ENCODE measurements at places on chromosomes 12 and 14. TPM values are rescaled to one million over a fixed set of nuclear protein-coding genes. Genes with fewer than 3 reads are reported as not detected.

The GLIPR1L1 gene
- not detected for total RNA-seq

The TMEM229B gene
- 1.1 TPM for total RNA-seq

DNA sequence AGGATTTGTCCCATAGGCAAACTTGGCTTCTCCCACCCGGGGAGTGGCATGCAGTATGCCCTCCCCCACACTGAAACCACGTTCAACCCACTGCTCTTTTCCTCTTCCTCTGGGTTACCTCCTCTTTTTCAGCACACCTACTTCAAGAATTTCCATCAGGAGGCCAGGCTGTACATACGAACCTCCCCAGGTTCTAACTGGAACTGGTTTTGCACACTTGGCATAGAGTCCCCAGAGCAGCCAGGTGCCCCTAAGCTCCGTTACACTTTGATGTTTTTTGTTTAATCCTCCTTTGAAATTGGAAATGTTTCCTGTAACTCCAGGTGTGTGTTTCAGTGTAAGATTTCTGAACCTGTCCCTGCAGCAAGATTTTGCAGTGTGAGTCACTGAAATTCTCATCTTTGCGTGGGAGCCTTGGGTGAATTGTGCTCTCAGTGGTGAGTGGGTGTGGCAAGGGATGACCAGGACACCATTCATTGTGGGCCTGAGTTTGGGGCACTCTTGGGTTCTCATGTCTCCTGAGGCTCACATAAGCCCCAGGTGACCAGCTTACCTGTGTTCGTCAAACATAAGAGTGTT is 18.2 kb downstream of the CD9 start:
- peaks cover 13% of the 10 kb centered on the region for H3K4me1 ChIP-seq
- peaks cover 4% of the 10 kb centered on the region for H3K27me3 ChIP-seq
- DNase-seq, result no peak
- H3K4me3 ChIP-seq, result no peak overlapping the region

GRCh38 chr12:94109160-94109559 is 39.2 kb upstream of the PLXNC1 start:
- no peaks in the 10 kb centered on the region for H3K27me3 ChIP-seq
- peak; percentile 76 for DNase-seq
- H3K4me3 ChIP-seq, result no peak overlapping the region

The ATP2A2 gene
- total RNA-seq, result 144 TPM

DNA sequence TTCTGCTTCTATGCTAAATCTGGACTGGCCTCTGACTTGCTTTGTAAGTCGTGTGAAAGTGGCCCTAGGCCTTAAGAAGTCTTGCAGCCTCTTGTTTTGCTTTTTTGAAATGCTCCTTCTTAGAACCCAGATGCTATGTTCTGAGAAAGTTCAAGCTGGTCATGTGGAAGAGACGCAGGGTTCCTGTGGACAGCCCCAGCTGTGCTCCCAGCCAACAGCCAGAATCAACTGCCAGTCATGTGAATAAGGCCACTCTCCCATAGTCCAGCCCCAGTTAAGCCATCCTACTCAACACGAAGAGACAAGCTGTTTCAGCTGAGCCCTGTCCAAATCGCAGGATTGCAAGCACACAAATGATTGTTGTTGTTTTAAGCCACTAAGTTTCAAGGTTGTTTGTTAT is 37.3 kb upstream of the TBPL2 start:
- H3K4me1 ChIP-seq, result no peaks in the 10 kb centered on the region
- no peak overlapping the region for H3K27ac ChIP-seq
- DNase-seq, result no peak

The STAB2 gene
- total RNA-seq, result not detected

GRCh38 chr12:22684140-22685118 is 59.5 kb downstream of the ETNK1 start:
- H3K27me3 ChIP-seq, result no peaks in the 10 kb centered on the region
- H3K4me1 ChIP-seq, result peaks cover 15% of the 10 kb centered on the region
- H3K4me3 ChIP-seq, result no peak overlapping the region
- DNase-seq, result no peak
- H3K36me3 ChIP-seq, result peaks cover 21% of the 10 kb centered on the region

The NR4A1 gene
- total RNA-seq, result 64.2 TPM

DNA sequence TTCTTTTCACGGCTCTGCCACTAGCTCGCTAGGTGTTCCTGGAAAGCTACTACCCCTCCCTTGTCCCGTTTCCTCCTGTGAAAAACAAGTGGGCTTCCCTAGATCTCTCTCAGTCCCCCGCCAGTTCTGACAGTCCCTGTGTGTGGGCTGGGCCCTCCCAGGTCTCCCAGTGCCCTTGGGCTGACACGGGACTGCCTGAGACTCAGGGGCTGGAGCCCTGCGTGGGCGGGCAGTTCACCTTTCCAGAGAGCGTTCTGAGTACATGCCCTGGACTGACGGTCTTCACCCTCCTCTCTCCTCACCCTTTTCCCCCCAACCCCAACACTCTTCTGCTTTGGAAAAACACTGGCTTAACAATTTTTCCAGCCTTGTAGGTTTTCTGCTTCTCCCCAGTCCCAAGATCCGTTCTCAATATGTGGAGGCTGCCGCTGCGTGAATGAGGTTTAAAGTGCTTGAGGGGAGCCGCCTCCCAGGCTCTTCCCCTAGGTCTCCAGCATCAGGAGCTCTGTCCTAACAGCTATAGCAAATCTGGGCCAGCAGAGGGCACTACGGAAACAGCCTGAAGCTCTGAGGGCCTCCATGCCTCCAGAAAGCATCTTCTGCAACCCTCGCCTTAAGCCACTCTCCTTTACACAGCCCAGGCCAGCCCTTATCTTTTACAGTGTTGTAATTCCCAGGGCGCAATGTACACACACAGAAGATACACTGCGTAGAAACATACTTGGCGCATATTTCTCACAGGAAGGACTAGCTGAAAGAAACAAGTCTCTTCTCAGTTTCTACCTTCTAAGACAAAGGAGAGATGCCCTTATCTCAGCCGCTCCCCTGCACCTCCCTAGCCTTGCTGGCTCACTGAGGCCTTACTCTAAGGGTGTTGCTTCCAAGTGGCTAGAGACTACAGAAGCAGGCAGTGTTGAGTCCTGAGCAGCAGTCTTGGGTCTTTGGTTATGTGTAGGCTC is 10.4 kb upstream of the DCD start:
- H3K4me1 ChIP-seq, result no peaks in the 10 kb centered on the region
- DNase-seq, result peak; percentile 64
- H3K36me3 ChIP-seq, result no peaks in the 10 kb centered on the region
- peaks cover 8% of the 10 kb centered on the region for H3K27me3 ChIP-seq

GRCh38 chr12:5254703-5255102 is 177.2 kb upstream of the NTF3 start:
- H3K36me3 ChIP-seq, result no peaks in the 10 kb centered on the region
- no peak for DNase-seq
- no peak overlapping the region for H3K27ac ChIP-seq
- H3K27me3 ChIP-seq, result peaks cover 6% of the 10 kb centered on the region
- H3K4me1 ChIP-seq, result no peaks in the 10 kb centered on the region

DNA sequence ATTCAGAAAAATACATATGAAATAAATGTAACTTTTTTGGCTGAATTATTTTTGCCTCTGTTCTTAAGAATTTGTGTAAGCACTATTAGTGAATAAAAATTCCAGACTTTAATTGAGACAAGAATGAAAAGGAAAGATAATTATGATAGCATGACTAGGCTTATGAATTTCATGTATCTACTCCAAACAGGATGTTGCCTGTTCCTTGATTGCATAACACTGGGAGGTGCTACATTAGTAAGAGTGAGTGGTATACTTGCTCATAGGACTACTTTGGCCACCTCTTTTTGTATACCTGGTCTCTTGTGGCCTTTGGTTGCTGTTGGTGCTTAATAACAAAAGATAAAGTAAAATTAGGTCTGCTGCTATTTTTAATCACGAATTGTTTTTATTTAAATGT is 112.8 kb downstream of the NAV3 start:
- H3K27me3 ChIP-seq, result no peaks in the 10 kb centered on the region
- no peak overlapping the region for H3K4me3 ChIP-seq
- H3K36me3 ChIP-seq, result no peaks in the 10 kb centered on the region
- H3K27ac ChIP-seq, result no peak overlapping the region
- DNase-seq, result no peak

- no peak overlapping the region for H3K27ac ChIP-seq
- no peak for DNase-seq
- H3K27me3 ChIP-seq, result no peaks in the 10 kb centered on the region
- no peaks in the 10 kb centered on the region for H3K36me3 ChIP-seq
- H3K4me3 ChIP-seq, result no peak overlapping the region
- H3K4me1 ChIP-seq, result no peaks in the 10 kb centered on the region
Measured at GRCh38 chr14:104171895-104172294, 33.5 kb downstream of the KIF26A start.

GRCh38 chr12:946212-946611 is 3.3 kb downstream of the RAD52 start:
- H3K36me3 ChIP-seq, result peaks cover 6% of the 10 kb centered on the region
- H3K4me3 ChIP-seq, result no peak overlapping the region
- peak overlapping the region; percentile 70 for H3K27ac ChIP-seq
- no peaks in the 10 kb centered on the region for H3K27me3 ChIP-seq

- H3K27ac ChIP-seq, result no peak overlapping the region
- no peaks in the 10 kb centered on the region for H3K36me3 ChIP-seq
- DNase-seq, result no peak
- no peaks in the 10 kb centered on the region for H3K4me1 ChIP-seq
- H3K27me3 ChIP-seq, result no peaks in the 10 kb centered on the region
Measured at GRCh38 chr12:23083267-23083666, 458.3 kb downstream of the ETNK1 start.

GRCh38 chr14:105909046-105909827 is 382.9 kb downstream of the TMEM121 start:
- peaks cover 17% of the 10 kb centered on the region for H3K27me3 ChIP-seq
- no peak overlapping the region for H3K4me3 ChIP-seq
- no peak for DNase-seq
- H3K36me3 ChIP-seq, result no peaks in the 10 kb centered on the region

GRCh38 chr12:61095111-61095510 is 1165.1 kb upstream of the USP15 start:
- no peak overlapping the region for H3K4me3 ChIP-seq
- no peaks in the 10 kb centered on the region for H3K27me3 ChIP-seq
- no peaks in the 10 kb centered on the region for H3K36me3 ChIP-seq
- no peak for DNase-seq

The COL2A1 gene
- not detected for total RNA-seq

All from activated CD4-positive, alpha-beta memory T cell treated with anti-CD3 and anti-CD28 coated beads for 36 hours (primary cell).